ENCODE measurements at places on chromosomes 3 and 15.

DNA sequence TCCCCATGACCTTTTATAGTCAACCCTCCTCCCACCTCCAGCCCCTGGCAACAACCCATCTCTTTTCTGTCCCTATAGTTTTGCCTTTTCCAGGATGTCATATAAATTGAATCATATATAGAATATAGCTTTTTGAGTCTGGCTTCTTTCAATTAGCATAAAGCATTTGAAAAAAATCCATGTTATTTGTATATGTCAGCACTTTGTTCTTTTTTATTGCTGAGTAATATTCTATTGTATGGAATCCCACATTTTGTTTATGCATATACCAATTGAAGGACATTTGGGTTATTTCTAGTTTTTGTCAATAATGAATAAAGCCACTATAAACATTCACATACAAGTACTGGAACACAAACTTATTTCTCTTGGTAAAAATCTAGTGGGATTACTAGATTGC, 58.0 kb upstream of the SSR3 start:
- no peak for DNase-seq

DNA sequence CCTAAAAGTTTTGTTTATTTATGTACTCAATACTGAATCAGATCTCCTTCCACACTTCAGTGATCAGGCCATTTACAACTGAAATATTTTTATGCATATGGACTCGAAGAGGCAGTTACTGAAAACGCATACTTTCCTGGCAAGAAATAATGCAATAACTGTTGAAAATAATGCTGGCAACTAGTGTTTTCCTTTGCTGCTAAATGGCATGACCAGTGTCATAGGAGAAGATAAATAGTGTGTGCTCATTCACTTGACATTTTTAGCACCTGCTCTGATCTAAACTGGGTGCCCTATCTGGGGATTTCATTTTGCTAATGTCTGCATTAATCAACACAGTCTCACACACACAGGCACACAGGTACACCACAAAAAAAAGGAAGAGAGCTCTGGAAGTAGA, 695.2 kb downstream of the TUSC7 start:
- DNase-seq, result no peak

GRCh38 chr3:128285967-128286321, 132.7 kb downstream of the EEFSEC start:
- no peak for DNase-seq

GRCh38 chr3:95721938-95722337, 1092.5 kb upstream of the EPHA6 start:
- DNase-seq, result no peak

DNA sequence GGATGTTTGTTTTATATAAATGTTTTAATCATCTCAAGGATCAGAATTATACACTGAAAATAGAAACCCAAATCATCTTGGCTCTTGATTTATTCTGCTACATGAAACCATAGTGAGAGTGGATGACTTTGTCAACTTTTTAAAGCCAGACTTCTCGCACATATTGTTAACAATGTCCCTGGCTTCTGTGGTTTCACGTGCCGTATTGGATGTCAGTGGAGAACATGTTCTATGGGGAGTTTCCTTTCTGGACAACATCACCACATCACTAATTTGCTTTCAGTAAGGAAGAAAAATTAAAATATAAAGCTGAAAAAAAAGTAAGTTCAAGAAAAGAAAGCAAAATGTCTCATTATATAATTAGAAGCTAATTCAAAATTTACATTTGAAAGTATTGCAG, 297.1 kb upstream of the MME start:
- DNase-seq, result no peak

- no peak for DNase-seq
Observed at GRCh38 chr3:23809840-23810342, 4.1 kb downstream of the UBE2E1 start.

DNA sequence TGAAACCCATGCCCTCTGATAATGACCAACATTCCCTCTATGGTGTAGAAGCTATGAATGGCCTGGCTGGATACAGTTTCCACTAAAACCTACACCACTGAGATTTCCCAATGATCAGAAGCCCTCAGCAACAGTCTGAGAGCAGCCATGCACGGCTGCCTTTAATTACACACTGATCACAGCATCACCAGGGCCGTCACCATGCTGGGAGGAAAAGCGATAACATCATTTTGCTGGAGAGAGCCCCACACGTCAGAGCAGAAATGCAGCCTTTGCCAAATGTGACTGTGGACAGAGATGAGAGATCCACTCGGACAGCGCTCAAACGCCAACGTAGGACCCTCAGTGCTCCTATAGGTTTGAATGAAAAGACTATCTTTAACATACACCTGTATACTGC, 135.0 kb downstream of the XXYLT1 start:
- no peak for DNase-seq

DNA sequence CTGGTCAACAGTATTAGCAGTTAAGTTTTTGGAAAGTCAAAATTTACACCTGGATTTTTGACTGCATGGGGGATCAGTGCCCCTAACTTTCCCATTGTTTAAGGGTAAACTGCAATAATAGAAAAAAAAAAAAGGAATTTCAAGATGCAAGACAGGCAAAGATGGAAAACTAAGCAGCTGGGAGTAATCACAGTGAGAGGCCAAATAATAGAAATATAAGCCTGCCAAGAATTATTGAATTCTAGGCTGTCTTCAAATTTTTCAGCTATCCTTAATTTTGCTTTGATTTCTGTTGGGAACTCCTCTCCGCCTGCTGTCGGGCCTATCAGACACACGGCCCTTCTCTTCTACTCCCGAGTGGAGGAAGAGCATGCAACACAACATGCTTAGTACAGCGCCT, 215.5 kb upstream of the LMCD1 start:
- DNase-seq, result no peak

DNA sequence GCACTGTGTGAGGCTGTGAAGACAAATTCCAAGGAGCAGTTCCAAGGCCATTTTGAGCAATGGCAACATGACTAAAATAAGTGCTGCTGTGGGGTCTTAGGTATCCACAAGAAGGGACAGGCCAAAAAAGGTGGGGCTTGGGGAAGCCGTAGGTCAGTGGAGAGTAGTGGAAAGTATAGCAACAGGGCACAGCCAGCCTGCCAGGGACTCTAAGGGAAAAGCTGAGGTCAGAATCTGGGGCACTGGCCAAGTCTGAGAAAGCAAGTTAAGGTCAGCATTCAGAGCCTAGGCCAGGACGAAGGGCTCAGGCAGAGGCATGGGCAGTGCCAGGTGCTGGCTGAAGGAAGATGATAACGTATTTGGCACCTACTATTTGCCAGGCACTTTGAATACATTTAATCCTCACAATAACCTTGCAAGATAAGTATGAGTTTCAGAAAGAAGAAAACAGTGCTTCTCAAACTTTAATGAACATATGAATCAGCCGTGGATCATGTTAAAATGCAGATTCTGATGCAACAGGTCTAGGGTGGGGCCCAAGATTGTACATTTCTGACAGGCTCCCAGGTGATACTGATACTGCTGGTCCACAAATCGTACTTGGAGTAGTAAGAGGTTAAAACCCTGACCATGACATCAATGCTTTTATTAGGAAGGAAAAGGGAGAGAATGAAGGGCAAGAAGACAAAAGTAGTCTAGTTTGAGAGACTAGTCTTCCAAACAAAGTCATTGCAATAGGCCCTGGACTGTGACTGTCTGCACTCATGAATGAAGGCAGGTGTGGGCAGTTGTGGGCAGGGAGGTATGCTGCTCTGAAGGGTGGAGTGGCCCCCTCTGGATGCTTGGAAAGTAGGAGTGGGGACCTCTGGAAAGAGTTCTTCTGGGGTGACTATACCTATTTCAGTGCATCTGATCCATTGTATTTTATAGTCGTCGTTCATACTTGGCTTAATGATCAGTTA, 106.3 kb upstream of the ANKRD28 start:
- DNase-seq, result no peak

GRCh38 chr15:82587805-82588204, 47.5 kb upstream of the RPS17 start:
- DNase-seq, result no peak

- no peak for DNase-seq
Observed at GRCh38 chr15:40942337-40942854, 10.9 kb upstream of the CHAC1 start.

DNA sequence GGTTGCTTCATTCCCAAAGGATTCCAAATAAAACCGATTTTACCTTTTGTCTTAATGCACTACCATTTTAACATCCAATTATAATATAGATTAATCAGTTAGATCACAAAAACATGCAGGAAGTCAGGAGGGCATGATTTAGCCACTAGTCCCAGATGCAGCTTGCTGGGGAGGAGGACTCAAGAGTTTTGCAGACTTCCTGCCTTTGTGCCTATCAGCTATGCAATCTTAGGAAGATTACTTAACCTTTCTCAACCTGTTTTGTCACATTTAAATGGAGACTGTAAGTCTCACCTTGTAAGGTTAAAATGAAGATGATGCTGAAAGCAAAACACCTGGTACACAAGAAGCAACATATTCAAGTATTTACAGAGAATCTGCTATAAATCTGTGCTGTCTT, 242.4 kb upstream of the GOLIM4 start:
- DNase-seq, result no peak

DNA sequence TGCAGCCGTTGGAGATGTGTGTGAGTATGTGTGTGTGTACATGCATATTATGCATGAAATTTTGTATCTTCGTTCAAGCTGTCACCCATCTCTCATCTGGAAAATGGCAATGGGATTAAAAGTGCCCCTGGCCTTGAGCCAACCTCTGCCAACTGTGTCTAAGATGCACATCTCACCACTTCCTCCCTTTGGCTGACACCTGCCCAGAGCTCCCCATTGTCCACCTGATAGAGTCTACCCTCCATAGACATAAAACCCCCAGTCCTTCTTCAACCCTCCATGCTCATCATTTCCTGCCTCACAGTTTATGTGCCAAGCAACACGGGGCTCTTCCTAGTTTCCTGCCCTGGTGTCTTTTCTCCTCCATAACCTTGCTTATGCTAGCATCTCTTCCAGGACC, 187.5 kb upstream of the HES1 start:
- no peak for DNase-seq

GRCh38 chr3:56980243-56980642, 80.2 kb upstream of the SPATA12 start:
- DNase-seq, result no peak

Measured in T-helper 9 cell (primary cell).